ENCODE measurements at places on chromosomes 12 and 14. TPM values are rescaled to one million over a fixed set of nuclear protein-coding genes. Genes with fewer than 3 reads are reported as not detected.
A peak's percentile ranks its signal among the peaks of the same experiment; 100 is the strongest.

The SLC41A2 gene
- total RNA-seq: 3.0 TPM

The CDKL1 gene
- total RNA-seq: 1.6 TPM

- DNase-seq: no peak
Measured at GRCh38 chr14:59318908-59319307, 130.4 kb downstream of the DAAM1 start.

The ACVR1B gene
- total RNA-seq: 13.5 TPM

- no peak for DNase-seq
Measured at GRCh38 chr12:2924019-2924418, 33.3 kb downstream of the TULP3 start.

- no peak for DNase-seq
Measured at GRCh38 chr12:101474711-101475386, at the start of gene SPIC. Gene SPIC, plus strand, starts transcription at chr12:101475336. Its CDS starts 1,569 bp downstream, at chr12:101476905.

GRCh38 chr14:94177806-94178205 is 3.7 kb downstream of the PPP4R4 start:
- no peak for DNase-seq

DNA sequence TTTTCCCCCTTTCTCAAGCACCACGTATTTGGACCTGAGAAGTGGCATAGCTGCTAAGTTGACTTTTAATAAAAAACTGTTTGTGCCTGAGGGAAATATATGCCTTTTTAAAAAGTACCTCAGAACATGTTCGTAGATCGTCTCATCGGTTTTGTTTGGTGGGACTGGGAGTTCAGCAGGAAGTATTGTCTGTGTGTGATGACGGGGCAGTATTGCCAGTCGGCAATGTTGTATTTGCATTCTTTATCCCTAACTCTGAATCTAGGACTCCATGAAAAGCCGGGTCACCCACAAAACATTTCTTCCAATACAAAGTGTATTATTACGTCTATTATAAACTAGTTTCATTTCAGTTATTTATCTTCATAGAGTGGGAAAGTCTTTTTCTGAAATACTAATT is 19.7 kb upstream of the FGD4 start:
- DNase-seq: no peak

- no peak for DNase-seq
Measured at GRCh38 chr14:83271663-83272062, 1738.0 kb upstream of the SEL1L start.

The FKBP11 gene
- 75.6 TPM for total RNA-seq

The BEST3 gene
- total RNA-seq: 0.17 TPM

GRCh38 chr12:2783936-2784600 is 10.7 kb upstream of the FKBP4 start:
- peak; percentile 88 for DNase-seq

- no peak for DNase-seq
Measured at GRCh38 chr12:131044136-131044535, 90.4 kb downstream of the ADGRD1 start.

GRCh38 chr12:64269161-64269560 is 47.1 kb upstream of the KICS2 start:
- DNase-seq: no peak

DNA sequence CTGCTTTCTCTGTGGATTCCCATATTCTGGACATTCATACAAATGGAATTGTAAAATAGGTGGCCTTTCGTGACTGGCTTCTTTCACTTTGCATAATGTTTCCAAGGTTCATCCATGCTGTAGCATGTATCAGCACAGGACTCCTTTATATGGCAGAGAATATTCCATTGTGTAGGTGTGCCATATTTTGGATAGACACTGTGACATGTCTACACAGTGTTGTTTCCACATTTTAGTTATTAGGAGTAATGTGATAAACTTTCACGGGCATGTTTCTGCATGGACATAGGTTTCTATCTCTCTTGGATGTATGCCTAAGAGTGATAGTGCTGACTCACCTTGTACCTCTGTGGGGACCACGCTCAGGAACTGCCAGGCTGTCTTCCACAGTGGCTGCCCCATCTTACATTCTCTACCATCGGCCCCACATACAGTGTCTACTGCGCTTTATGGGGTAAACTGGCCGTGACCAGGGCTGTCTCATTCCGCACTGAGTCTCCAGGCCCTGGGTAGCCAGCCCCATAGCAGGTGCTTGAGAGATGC is 7.1 kb upstream of the KRT84 start:
- no peak for DNase-seq

The TSPAN11 gene
- 3.9 TPM for total RNA-seq

GRCh38 chr12:48441069-48441468 is 31.3 kb upstream of the ANP32D start:
- no peak for DNase-seq

The CELA1 gene
- not detected for total RNA-seq

DNA sequence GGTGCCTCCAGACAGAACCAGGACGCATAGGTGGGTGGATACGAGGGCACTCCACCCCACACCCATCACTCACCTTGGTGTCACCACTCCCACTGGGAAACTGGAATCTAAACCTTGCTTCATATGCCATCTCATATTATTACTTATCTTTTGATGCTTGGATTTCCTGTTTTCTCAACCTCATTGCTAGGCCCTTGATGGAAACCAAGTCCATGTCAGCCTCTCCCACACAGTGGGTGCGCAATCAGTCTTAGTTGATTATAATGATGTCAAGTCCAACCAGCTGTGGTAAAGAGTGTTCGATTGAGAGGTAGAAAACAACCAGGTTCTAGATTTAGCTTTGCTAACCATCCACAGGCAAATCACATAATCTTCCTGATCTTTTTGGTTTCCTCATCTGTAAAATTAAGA is 584 bp upstream of the DDHD1 start:
- DNase-seq: no peak

Measured in H1 (cell line).